ENCODE measurements at places on chromosomes 1 and 21.

DNA sequence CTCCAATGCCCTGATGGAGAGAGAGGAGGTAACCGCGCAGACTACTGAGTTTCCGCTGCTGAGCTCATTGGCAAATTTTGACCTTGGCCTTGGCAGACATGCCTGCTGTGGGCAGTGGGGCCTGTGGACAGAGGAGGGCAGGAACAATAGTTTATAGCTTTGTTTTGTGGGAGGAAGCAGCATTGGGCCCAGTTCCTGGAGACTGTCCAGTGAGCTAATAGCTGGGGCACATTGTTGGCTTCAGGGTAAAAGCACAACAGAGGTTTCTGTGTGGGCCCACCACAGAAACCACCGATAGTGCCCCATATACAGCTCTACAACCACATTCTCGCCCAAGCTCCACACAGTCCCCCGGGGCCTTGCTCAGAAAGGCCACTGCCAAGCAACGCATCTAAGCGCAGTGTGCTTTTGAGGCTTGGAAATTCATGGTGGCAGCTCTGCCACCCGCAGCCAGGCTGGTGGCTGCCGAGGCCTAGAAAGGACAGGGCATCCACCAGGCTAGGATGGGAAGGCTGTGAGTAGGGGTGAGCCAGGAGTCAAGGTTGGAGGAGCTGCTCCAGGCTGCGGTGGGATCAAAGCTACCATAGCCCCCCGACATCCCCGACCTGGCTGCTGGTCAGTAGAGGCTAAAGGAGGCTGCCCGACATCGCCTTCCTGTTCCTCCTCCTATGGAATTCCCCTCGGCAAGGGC is 43.2 kb downstream of the NEK2 start:
- DNase-seq: no peak

DNA sequence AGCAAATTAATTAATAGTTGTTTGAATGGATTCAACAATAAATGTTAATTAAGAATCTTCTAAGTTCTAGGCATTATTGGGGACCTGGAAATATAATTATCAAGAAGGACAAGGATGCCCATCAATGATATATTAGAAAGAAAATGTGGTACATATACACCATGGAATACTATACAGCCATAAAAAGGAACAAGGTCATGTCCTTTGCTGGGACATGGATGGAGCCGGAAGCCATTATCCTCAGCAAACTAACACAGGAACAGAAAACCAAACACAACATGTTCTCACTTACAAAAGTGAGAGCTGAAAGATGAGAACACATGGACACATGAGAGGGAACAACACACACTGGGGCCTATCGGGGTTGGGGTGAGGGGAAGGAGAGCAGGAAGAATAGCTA is 141.4 kb upstream of the JUN start:
- DNase-seq: no peak

GRCh38 chr1:67496329-67496728 is 66.1 kb upstream of the SERBP1 start:
- DNase-seq: no peak

- DNase-seq: peak; percentile 3
Measured at GRCh38 chr1:59814901-59815825, at the start of gene HOOK1. Gene HOOK1 (plus strand): TSS chr1:59814949. CDS start chr1:59815118, 169 bp downstream.

DNA sequence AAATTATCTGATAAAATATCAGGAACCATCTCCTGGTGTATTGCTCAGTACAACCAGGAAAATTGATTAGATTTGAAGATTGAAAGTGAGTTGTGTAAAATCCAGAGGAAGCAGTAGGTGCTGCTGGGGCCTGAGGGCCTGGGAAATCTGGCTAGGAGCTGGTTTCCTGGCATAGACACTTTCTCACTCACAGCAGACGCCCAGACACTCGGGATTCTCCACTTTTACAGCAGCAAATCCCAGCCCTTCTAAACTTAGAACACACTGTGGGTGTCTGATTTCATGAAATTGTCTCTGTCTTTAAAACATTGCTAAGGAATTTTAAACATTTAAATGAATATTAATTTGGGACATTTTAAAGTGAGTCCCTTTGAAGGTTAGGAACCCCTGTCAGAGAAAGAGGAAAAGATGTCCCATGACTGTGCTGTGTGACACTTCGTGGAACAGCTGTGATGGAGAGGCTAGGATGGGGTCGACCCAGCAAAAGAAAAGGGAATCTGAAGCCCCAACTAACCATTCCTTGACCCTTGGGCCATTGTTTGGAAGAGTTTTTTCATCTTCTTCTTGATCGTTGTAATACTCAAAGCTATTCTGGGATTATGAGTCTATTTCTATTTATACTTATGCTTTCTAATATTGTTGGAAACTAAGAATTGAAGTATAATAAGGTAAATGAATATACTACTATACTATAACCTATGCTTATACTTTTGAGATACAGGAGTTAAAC is 49.0 kb upstream of the VAMP3 start:
- no peak for DNase-seq

GRCh38 chr1:209736490-209737117 is 19.2 kb upstream of the TRAF3IP3 start:
- DNase-seq: no peak

DNA sequence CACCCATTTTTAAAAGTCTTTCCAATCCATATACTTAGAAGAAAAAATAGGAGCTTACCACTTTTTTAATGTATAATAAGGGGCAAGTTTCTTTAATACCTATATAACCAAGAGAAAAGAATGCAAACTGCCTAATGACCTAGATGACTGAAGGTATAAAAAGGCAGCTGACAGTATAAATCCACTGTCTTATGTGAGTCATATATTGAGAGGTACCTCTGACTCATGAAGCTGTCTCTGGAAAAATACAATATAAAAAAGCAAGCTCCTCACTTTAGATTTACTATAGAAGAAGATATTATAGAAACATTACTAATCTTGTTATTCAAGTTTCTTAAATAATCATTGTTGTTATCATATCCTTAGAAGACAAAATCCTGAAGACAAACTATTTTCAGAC is 144.2 kb downstream of the VAV3 start:
- DNase-seq: no peak

- DNase-seq: peak; percentile 10
Measured at GRCh38 chr1:209513226-209513625, 70.3 kb upstream of the CAMK1G start.

DNA sequence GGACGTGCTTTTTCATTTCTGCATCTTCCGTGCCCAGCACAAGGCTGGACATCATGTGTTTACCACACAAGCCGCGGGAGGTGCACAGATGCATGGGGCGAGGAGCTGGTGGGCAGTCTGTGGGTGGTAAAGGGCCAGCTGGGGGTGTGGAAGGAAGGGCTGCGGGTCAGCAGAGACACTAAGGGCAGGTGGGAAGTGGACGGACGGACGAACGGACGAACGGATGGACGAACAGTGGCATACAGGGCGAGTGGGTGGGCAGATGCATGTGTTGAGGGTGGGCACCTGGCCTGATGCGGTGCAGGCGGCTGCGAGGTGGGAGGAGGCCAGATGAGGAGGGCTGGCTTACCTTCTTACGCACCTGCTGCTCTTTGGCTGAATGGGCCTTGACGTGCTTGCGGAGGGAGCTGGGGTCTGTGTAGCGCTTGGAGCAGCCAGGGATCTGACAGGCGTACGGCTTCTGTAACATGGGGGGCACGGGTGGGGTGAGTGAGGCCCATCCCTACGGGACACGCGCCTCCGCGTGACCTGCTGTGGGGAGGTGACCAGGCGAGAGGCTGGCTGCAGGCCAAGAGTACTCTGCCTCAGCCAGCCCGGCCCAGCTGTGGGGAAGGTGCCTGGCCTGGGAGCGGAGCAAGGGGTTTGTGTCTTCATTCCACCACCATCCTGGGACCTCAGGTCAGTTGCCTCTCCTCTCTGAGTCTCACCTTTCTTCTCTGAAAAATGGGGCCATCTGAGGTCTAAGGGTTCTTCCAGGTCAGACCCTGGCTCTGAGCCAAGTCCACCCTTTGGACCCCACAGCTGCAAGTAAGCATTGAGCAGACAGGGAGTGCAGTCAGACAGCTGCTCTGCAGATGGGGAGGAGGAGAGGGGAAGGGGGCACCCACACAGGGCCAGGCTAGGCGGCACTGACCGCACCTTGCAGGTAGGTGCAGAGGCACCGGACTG is 65.5 kb downstream of the DMRTB1 start:
- DNase-seq: no peak

DNA sequence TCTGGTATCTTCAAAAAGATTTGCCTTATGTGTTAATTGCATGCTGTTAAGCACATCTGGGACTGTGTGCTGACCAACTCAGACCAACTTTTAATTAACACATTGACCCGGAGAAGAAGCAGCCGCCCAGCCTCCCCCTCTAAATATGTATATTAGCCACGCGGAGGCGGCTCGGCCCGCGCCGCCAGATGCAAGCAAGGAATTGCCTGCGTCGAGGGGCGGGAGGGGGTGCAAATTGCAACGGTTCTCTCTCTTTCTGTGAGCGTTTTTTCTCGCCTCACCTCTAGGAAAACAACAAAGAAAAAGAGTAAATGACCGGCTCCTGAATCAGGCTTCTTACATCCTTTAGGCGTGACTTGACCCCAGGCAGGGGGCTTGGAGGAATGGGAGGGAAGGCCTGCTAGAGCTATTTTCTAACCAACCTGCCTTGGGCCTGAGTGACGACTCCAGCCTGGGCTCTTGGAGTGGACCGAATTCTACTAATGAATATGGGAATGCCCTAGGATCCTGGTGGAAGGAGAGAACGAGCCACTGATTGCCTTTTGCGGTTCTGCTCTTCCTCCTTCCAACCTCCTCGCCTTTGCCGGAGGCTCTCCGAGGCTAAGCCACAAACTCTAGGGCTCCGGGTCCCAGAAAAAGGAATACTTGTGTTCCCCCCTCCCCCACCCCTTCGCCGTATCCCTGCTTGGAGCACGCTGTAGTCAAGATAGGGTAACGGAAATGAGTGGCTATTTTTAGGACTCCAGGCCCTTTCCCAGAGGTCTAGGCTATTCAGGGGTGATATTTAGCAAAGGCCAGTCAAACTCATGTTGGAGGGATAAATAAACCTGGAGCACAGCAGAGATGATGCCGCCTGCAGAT is 417.0 kb upstream of the ESRRG start:
- no peak for DNase-seq

- no peak for DNase-seq
Measured at GRCh38 chr1:226132728-226133503, 53.6 kb downstream of the ACBD3 start.

GRCh38 chr1:59604191-59604590 is 210.6 kb upstream of the HOOK1 start:
- DNase-seq: no peak

- no peak for DNase-seq
Measured at GRCh38 chr1:193806079-193807048, 620.0 kb upstream of the B3GALT2 start.

DNA sequence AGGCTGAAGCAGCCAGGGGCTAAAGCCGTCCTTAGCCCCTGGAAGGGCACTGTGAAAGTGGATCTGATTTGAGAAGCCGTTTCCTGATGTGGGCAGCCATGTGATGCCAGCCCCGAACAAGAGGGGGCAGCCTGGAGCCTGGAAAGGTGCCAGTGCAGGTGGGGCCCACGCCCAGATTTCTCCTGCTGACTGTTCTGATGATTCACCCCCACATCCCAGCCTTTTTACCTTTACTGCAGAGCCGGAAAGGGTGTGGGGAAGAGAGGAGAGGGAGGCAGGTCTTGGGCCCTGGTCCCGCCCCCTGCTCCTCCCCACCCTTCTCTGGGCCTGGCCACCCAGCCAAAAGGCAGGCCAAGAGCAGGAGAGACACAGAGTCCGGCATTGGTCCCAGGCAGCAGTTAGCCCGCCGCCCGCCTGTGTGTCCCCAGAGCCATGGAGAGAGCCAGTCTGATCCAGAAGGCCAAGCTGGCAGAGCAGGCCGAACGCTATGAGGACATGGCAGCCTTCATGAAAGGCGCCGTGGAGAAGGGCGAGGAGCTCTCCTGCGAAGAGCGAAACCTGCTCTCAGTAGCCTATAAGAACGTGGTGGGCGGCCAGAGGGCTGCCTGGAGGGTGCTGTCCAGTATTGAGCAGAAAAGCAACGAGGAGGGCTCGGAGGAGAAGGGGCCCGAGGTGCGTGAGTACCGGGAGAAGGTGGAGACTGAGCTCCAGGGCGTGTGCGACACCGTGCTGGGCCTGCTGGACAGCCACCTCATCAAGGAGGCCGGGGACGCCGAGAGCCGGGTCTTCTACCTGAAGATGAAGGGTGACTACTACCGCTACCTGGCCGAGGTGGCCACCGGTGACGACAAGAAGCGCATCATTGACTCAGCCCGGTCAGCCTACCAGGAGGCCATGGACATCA is at the start of gene SFN:
Gene SFN (plus strand): TSS at position 369 of the 904 bp plus-strand sequence. CDS start 64 bp downstream, at position 433.
- peak; percentile 57 for DNase-seq

GRCh38 chr1:211473823-211474222 is 18.1 kb downstream of the RD3 start:
- DNase-seq: no peak

DNA sequence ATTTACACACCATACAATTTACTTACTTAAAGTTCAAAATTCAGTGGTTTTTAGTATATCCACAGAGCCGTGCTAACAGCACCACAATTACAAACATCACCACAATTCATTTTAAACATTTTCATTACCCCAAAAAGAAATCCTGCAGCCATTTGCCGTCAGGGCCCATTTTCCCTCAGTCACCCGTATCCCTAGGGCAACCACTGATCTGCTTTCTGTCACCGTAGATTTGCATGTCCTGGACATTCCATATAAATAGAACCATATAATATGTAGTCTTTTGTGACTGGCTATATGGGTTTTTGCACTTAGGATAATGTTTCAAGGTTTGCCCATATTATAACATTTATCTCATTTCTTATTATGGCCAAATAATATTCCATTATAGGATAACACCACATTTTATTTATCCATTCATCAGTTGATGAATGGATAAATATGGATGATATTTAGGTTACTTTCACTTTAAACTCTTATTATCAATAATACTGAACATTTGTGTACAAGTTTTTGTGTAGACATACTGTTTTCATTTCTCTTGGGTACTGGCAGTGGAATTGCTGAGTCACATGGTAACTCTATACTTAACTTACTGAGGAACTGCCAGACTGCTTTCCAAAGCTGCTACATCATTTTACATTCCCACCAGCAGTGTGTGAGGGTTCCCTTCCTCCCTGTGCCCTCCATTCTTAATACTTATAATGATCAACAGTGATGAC is 68.9 kb downstream of the ST3GAL3 start:
- peak; percentile 20 for DNase-seq

DNA sequence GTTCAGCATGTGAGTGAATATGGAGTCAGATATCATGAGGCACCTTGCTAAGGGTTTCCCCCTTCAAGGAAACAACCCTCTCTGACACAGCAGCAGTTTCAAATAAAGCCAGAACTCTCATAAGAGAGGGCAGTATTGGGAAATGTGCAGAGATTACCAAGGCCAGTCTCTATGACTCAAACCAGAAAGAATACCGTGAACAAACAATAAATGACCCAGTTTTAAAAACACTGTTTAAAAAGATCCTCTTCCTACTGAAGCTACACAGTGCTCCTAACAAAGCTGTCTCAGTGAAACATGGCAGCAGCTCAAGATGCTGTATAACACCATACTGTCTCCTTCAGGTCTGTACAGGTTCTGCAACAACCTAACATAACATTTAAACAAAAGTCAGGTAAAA is 102.6 kb downstream of the KIAA0319L start:
- no peak for DNase-seq

GRCh38 chr1:174818951-174819350 is 180.8 kb upstream of the CACYBP start:
- DNase-seq: peak; percentile 65

- DNase-seq: no peak
Measured at GRCh38 chr1:75855734-75856133, 59.1 kb downstream of the MSH4 start.
